ENCODE measurements at places on chromosomes 11 and 22.

DNA sequence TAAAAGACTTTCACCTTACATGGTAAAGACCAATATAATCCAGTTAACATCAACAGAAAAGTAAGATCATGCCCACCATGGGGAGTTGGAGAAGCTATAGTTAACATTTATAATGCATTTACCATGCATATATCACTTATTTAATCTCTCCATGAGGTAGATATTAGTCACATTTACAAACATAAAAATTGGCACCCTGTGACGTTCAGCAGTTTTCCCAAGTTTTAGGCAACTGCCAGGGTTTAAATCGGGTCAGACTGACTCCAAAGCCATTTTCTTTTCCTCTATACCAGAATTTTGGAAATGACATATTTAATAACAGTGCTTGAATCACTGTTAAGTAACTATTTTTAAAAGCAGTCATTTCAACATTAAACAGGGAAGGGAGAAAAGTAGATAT is 266.3 kb downstream of the DDX10 start:
- DNase-seq = no peak

GRCh38 chr11:134425816-134426536 is 13.9 kb upstream of the B3GAT1 start:
- no peak for DNase-seq

- no peak for DNase-seq
These were observed 25.5 kb upstream of the OSBPL5 start for GRCh38 chr11:3190600-3190999.

- no peak for DNase-seq
These were observed 4.8 kb upstream of the FAM118A start for GRCh38 chr22:45304971-45305370.

DNA sequence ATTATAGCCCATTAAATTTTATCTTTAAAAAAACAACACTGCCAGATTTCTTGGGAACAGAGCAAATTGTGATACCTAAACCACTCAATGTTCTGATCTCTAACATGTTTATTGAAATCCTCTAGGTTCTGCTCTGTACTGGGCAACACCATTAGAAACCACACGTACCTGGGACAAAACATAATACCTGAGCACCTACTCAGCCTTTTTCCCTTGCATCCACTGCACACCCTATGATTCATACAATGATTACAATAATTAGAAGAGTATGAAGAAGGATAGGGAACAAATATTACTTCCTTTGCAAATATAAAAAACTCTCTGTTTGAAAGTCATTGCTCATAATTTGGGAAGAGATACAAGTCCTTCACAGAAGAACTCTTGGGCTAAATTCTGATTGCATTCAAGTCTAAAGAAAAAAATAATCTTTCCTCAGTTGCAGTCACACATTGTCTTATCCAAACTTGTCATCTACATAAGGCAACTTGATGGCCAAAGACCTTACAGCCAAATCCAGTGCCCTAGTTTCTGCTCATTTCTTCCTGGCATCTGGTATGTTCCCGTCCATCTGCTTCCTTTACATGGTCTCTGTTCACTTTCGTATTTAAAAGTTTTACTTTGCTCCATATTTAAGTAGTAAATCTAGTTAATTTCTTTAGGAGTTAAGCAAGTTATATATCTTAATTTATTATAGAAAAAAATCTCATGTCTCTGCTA is 407.4 kb downstream of the LRRC4C start:
- DNase-seq = no peak

GRCh38 chr11:64673279-64673678 is 49.7 kb downstream of the NRXN2 start:
- no peak for DNase-seq

DNA sequence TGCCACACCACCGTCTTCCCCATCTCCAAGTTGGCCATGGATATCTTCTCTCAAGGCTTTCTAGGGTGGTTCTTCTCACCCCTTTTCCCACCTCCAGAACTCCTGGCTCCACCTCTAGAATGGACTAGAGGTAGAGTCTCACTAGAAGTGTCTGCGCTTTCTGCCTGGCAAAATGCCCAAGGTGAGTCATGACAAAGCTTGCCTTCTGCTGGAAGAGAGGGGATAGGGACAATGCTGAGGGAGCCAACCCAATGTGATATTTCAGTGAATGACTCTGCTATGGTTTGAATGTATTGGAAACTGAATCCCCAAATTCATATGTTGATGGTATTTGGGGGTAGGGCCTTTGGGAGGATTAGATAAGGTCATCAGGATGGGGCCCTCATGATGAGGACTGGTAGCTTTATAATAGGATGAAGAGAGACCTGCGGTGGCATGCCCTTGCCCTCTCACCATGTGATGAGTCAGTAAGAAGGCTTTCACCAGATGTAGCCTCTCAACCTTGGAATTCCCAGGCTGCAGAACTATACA is 4.1 kb upstream of the CD82 start:
- no peak for DNase-seq

DNA sequence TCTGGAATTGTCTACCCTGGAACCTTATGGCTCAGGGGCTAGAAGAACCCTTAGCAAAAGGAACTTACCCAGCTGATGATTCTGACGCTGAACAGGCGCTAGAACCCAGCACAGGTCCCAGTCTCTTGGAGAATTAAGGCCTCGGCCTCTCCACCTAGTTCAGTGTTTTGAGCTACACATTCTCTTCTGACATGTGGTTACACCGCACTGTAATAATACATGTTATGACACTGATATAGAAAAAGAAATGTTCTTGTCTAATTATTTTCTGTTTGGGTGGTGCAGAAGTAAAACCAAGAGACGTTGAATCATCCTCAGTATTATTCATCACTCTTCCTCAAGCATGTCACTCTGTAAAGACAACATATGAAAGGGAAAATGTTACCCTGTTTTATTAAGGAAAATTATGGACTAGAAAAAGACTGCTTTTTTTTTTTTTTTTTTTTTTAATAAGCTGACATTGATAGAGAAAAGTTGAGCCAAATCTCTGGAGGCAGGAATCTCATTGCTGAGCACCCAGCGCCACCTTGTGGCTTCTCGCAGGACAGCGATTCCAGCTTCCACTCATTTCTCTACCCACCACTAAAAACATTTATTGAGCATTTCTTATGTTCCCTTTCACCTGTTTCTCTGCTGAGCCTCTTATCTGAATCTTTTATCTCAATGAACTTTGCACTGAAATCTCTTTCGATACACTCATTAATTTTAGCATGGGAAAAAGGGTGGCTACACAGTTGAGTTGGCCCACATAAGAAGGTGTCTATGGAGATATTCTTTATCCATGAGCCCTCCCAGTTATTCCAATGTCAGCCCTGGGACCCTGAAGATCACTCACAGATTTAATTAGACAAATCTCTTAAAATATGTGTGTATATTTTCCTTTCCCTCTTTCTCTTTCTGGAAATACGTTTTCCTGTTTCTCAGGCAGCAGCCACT is 12.6 kb upstream of the APLNR start:
- DNase-seq = peak; percentile 57

DNA sequence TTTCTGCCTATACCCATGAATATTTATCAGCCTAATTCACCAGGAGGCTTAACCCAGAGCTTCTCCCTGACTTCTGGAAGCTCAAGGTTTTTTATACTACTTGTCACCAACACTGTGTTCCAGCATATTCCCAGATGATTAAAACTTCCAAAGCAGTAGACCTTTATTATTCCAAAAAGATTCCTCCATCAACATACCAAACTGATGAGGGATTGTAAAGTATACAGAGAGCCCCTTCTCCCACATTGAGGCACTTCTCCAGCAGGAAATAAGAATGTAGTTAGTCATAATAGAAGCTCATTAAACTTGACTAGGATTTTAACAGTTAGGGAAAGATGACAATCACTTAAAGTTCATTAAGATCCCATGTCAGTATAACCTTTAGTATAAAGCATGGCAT is 51.4 kb upstream of the CEP126 start:
- no peak for DNase-seq
